ENCODE measurements at places on chromosomes 2 and 18. TPM values are rescaled to one million over a fixed set of nuclear protein-coding genes. Genes with fewer than 3 reads are reported as not detected.

TMEM178A gene
- not detected for total RNA-seq

SKOR2 gene
- total RNA-seq = not detected

GRCh38 chr2:47519604-47520301 is 116.8 kb downstream of the MSH2 start:
- H3K36me3 ChIP-seq = no peaks in the 10 kb centered on the region
- H3K27me3 ChIP-seq = no peaks in the 10 kb centered on the region
- no peaks in the 10 kb centered on the region for H3K4me1 ChIP-seq
- H3K4me3 ChIP-seq = no peak overlapping the region
- no peak overlapping the region for H3K27ac ChIP-seq

GRCh38 chr18:48229552-48229981 is 179.6 kb downstream of the ZBTB7C start:
- H3K27ac ChIP-seq = no peak overlapping the region
- no peaks in the 10 kb centered on the region for H3K4me1 ChIP-seq
- H3K27me3 ChIP-seq = no peaks in the 10 kb centered on the region
- no peaks in the 10 kb centered on the region for H3K36me3 ChIP-seq

DNA sequence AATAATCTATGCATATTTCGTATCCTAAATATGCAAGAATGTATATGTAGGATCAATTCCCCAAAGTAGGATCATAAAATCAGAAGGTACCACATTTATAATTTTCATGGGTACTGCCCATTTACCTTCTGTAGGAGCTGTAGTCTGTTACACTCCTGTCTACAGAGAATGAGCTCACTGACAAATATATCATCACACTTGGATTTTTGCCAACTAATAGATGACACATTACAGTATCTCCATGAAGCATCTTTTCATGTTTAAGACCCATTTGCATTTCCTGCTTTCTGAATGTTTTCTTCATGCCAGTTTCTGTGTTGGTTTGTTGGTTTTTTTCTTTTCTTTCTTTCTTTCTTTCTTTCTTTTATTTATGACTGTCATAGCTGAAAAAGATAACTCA is 70.9 kb upstream of the EML6 start:
- no peaks in the 10 kb centered on the region for H3K27me3 ChIP-seq
- peaks cover 14% of the 10 kb centered on the region for H3K36me3 ChIP-seq
- no peaks in the 10 kb centered on the region for H3K4me1 ChIP-seq
- H3K27ac ChIP-seq = no peak overlapping the region
- no peak for DNase-seq

DNA sequence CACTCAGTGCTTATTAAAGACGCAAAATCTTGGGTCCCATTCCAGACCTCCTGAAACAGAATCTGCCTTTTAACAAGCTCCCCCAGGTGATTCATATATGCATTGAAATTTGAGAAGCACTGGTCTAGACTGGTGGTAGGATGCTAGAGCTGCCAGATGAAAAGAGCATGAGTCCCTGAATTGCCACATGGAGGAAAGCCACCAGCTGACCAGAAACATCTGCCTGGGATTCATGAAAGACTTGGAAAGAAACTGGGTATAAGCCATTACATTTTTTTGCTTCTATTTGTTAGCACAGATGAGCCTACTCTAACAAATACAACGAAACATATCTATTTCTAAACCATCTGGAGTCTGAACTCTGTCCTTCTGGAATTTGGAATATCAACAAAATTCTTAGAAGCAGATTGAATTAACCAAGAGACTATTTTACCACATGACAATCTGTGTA is 228.9 kb downstream of the RBM43 start:
- H3K27ac ChIP-seq = no peak overlapping the region
- no peak overlapping the region for H3K4me3 ChIP-seq
- no peaks in the 10 kb centered on the region for H3K27me3 ChIP-seq
